ENCODE measurements at places on chromosomes 5 and 9.

GRCh38 chr5:136613230-136613629 lies 247.9 kb upstream of the TRPC7 start:
- DNase-seq: no peak

- no peak for DNase-seq
These were observed 15.2 kb downstream of the RNF180 start for GRCh38 chr5:64180661-64181343.

GRCh38 chr5:126195410-126196100 lies 227.7 kb upstream of the GRAMD2B start:
- DNase-seq: no peak

- no peak for DNase-seq
These were observed 164.8 kb downstream of the ARHGAP26 start for GRCh38 chr5:142935014-142935413.

DNA sequence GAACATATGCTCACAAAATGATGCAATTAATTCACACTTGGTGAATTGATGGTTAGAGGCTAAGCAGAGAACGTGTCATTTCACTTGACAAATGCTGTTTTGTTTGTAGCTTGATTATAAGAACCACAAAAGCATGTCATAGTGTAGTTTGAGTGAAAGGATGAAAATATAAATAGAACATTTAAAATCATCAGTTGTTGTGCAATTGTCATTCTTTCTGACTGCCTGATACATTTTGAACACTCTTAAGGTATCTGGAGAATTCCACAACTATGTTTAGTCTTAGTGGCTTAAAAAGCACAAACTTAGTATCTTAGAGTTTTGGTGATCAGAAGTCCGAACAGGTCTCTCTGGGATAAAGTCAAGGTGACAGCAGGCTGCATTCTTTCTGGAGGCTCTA lies 129.4 kb downstream of the BASP1 start:
- DNase-seq: no peak

- DNase-seq: no peak
These were observed 28.7 kb downstream of the DMRT3 start for GRCh38 chr9:1005043-1005667.

GRCh38 chr9:106980551-106981101 lies 117.7 kb downstream of the ZNF462 start:
- no peak for DNase-seq

- no peak for DNase-seq
These were observed 830.4 kb upstream of the GRAMD2B start for GRCh38 chr5:125592856-125593255.

DNA sequence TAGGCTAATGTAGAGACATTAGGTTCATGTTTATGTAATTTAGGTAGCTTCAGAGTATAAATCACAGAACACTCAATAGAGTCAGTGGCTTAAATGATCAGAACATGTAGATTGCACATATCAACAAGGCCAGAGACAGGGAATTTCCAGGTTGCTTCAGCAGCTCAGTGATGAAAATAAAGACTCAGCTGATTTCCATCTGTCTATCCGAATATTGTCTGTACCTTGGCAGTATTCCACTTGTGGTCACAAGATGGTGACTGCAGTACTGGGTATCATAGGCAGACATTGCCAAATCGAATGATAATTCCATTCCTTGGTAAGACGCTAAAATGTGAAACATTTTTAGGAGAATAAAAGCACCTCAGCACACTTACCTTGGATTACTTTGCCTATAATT lies 702.2 kb downstream of the MAT2B start:
- DNase-seq: no peak

DNA sequence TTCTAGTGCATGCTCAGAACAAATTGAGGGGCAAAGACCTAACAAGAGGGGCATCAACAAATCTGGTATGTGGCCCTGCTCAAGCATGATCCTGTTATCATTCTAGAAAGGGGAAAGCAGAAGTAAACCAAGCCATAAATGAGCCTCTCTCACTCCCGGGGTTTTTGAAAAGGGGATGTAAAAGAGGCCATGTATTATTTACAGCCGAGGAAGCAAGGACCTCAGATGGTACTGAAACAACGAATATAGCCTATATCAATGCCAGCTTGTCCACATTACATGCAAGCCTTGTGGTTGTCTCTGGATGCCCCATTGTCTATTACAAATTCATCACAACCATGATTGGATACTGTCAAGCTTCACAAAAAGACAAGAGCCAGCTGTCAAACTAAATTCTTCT lies 211.3 kb downstream of the DCP2 start:
- DNase-seq: no peak

DNA sequence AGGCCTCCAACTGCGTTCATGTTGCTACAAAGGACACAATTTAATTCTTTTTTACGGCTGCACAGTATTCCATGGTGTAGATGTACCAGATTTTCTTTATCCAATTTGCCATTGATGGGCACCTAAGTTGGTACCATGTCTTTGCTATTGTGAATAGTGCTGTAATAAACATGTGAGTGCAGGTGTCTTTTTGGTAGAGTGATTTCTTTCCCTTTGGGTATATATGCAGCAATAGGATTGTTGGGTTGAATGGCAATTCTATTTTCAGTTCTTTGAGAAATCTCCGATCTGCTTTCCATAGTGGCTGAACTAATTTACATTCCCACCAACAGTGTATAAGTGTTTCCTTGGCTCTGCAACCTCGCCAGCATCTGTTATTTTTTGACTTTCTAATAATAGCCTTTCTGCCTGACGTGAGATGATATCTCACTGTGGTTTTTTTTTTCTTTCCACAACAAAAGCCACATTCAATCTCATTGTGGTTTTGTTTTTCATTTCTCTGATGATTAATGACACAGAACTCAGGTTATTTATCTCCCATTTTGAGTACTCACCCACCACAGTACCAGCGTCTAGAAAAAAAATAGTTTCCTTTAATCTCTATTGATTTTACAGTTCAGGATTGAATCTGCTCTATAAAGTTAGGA lies 21.9 kb downstream of the ARRDC3 start:
- no peak for DNase-seq

DNA sequence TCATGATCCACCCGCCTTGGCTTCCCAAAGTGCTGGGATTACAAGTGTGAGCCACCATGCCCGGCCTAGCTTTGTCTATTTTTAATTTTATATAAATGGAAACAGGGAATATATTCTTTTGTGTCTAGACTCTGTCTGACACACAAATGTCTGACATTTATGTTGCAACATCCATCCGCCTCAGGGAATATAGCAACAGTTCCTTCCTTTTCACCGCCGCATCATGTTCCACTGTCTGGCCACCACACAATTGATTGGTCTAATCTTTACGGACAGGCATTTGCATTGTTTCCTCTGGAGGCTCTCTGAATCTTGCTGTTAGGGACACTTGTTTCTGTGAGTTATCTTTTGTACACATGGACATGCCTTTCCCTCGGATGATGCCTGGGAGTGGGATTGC lies 20.1 kb upstream of the TBC1D9B start:
- no peak for DNase-seq

- DNase-seq: no peak
These were observed 415 bp downstream of the XRCC4 start for GRCh38 chr5:83077662-83078261.

DNA sequence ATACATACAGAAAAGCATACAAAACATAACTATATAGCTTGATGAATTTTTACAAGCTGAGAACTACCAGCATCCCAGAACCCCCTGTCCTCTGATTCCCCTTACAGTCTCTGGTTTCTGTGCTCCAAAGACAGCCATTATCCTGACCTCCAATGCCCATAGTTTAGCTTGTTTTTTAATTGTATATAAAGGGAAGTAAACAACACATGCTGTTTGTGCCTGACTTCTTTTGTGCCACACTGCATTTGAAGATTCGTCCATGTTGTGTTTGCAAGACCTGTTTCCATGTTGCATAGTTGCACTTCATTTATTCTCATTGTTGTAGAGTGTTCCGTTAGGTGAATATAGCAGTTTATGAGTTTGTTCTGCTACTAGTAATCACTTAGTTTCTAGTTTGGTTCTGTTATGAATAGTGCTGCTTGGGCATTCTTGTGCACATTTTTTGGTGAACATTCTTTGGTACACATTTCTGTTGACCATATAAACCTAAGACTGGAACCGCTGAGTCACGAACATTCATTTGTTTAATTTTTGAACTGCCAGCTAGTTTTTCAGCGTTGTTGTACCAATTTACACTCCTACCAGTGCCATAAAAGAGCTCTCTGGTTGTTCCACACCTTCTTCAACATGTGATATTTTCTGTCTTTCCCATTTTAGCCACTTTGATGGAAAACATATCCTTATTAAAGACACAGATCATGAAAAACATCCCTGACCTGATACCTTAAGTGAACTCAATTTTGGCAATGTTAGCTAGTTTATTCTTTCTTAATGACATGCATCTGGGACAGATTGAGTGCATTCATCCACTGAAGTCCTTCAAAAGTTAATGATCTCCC lies 78.1 kb upstream of the ANXA1 start:
- DNase-seq: no peak

- DNase-seq: no peak
These were observed 227.6 kb upstream of the C9orf72 start for GRCh38 chr9:27800692-27801370.

DNA sequence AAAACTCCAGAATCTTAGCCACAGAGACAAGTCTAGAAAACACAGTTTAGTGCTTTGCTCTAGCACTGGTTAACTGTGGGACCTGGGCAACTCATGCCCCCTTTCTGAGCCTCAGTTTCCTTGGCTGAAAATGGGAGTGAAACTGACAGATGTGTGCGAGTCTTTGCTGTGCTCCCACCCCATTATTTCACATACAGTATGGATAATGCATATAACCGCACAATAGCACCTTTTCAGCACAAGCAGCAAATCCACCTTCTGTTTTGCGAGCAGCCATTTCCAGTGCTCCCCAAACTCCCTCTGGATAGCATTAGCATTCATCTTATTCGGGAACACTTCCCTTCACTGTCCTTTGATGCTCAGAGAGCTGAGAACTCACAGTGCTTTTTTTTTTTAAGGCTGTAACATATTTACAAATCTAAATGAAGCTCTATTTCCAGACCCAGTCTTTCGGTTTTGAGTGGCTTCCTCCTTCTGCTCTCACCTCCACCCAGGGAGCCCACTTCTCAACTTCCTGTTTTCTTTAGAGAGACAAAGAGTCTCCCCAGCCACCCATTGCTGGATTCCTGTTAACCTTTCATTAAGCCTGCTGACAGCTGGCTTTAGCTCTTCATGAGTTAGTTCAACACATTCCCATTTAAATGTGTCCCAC lies 49.2 kb downstream of the TIMD4 start:
- no peak for DNase-seq

DNA sequence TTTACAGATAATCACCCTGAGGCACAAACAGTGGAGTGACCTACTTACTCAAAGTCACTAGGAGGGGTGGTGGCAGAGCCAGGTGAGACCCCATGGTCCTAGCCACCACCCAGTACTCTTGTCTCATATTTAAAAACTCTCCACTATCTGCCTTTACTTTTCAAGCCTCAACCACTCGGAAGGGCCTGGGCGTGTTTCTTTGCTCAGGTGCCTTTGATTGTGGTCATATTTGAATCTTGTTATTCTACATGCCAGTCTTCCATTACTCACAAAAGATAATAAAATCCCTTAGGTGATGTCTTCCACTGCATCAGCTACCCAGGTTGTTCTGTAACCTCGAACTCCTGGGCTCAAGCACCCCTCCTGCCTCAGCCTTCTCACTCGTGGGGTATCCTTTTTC lies 20.7 kb upstream of the TRIM36 start:
- no peak for DNase-seq

- peak; percentile 45 for DNase-seq
These were observed 47.6 kb downstream of the ACO1 start for GRCh38 chr9:32431940-32432555.

GRCh38 chr5:35331956-35332950 lies 102.0 kb upstream of the PRLR start:
- no peak for DNase-seq

Data from T47D (cell line).